ENCODE measurements at places on chromosomes 13 and 19.
A peak's percentile ranks its signal among the peaks of the same experiment; 100 is the strongest.

DNA sequence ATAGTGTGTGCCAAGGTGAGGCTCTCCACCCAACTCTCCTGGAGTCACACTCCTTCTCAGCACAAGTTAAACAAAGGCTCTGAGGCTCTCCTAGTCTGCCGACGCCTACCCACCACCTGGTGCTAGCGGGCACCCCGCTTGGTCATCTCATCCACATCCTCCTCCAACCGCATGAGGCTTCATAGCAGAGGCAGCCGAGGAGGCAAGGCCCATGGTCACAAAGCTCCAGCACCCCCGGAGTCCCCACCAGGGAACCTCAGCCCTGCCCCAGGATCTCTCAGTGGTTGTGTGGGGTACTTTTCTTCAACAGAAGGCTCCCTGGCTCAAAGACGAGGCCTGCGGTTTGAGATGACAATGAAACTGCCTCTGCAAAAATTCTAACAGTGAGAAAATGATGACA lies 43.0 kb downstream of the STK24 start:
- no peak for DNase-seq

GRCh38 chr13:81375709-81376108 lies 1034.8 kb upstream of the SPRY2 start:
- DNase-seq, result no peak

DNA sequence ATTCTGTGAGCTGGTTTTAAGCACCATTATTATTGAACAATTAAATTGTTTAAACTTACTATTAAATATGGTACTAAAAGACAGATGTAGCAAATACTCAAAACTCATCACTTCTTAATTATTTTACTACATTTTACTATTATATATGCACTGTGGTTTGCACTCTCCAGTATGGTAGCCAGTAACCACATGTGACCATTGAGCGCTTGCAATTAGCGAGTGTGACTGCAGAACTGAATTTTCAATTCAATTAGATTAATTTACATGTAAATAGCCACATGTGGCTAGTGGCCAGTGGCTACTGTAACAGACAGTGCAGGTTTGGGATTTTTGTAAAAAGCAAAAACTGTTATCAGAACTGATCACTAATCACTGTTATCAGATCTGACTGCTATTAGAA lies 208.2 kb upstream of the SOX21 start:
- no peak for DNase-seq

DNA sequence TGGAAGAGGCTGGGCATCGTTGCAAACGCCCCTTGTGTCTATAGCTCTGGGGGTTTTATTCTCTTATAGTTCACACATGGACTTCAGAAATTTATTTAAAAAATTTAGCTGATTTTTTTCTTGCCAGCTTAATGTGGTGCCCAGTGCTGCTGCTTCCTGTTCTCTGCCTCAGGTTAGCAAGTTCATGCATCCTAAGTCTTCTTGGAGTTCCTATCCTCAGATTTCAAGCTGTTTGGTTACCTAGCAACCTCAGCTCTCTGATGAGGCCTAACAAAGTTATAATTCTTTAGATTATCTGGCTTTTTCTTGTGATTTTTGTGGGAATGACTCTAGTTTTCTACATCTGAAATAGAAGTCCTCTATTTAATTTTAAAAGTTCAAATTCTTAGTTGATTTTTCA lies 250.9 kb downstream of the MAB21L1 start:
- no peak for DNase-seq

- DNase-seq, result peak; percentile 34
These were observed 352.7 kb upstream of the SGCG start for GRCh38 chr13:22828081-22828480.

GRCh38 chr19:32682317-32682716 lies 6.7 kb downstream of the RGS9BP start:
- no peak for DNase-seq

DNA sequence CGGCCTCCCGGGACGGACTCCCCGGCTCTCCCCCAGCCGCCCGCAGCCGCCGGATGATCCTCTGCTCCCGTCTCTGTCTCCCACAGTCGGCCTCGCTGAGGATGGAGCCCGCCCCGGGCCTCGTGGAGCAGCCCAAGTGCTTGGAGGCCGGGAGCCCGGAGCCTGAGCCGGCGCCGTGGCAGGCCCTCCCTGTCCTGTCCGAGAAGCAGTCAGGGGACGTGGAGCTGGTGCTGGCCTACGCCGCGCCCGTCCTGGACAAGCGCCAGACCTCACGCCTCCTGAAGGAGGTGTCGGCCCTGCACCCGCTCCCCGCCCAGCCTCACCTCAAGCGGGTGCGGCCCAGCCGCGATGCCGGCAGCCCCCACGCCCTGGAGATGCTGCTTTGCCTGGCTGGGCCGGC lies 6.8 kb downstream of the ADAT3 start:
- DNase-seq, result no peak
